Effector memory CD4-positive, alpha-beta T cell (primary cell): ENCODE measurements at places on chromosomes 3 and 15.

- no peak overlapping the region for H3K27ac ChIP-seq
- H3K27me3 ChIP-seq, result no peaks in the 10 kb centered on the region
- no peak for DNase-seq
- no peaks in the 10 kb centered on the region for H3K36me3 ChIP-seq
- H3K4me1 ChIP-seq, result no peaks in the 10 kb centered on the region
- no peak overlapping the region for H3K4me3 ChIP-seq
These were observed 18.2 kb upstream of the CMSS1 start for GRCh38 chr3:99799422-99799821.

DNA sequence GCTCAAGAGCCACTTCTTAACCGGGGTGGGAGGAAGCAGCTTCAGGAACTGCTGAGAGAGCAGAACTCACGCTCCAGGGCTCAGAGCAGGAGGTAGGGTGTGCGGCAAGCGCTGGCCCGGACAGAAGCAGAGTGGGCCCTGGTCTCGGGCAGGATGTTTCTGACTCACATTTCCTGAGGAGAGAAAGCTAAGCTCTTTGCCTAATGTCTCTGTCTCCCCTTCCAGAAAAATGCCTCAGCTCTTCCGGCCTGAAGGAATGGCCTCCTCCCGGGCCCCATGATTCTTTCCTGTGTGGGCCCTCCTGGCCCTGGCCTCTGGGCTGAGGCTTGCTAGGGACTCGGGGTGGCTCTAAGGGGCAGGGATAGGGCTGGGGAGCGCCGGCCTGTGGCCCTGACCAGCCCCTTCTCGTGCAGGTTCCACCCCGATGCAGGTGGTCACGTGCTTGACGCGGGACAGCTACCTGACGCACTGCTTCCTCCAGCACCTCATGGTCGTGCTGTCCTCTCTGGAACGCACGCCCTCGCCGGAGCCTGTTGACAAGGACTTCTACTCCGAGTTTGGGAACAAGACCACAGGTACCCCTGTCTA lies 4.1 kb upstream of the STAB1 start:
- no peak for DNase-seq
- H3K27ac ChIP-seq, result no peak overlapping the region
- H3K27me3 ChIP-seq, result no peaks in the 10 kb centered on the region
- H3K36me3 ChIP-seq, result peaks cover 67% of the 10 kb centered on the region
- H3K4me3 ChIP-seq, result no peak overlapping the region

DNA sequence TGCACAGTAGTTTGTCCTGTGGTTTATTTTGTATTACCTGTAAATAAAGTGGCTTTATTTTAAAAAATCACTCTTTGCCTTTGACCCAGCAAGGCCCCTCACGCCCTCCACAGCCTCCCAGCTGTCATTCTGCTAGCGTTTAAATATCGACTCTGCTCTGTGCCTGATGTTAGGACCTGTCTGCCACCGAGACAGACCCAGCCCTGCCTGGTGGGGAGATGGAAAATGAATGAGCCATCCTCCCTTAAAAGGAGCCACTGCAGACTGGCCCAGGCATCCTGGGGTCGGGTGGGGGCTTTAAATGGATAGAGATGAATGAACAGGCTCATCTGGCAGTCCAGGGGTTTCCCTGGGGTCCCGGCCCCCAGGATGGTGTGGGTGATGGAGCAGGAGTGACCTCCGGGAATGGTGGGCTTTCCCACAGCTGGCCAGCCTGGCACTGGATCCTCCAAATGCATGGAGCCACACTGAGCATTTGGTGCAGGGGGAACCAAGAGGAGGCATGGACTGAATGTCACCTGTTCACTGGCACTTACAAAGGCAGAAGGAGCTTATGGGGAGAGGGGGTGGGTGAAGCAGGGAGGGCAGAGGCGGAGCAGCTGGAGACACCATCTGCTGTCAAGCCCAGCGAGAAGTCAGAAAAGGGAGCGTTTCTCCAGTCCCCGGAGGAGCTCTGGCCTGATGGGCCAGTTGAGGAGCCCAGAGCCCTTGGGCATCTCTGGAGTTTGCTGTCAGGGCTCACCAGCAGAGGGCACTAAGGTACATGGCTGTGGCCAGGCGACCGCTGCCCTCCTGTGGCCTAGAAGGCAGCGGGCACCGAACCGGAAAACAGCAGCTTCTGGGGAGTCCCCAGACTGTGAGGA lies 11.9 kb downstream of the GRM2 start:
- no peaks in the 10 kb centered on the region for H3K27me3 ChIP-seq
- no peak for DNase-seq
- peaks cover 10% of the 10 kb centered on the region for H3K4me1 ChIP-seq
- H3K36me3 ChIP-seq, result no peaks in the 10 kb centered on the region
- no peak overlapping the region for H3K4me3 ChIP-seq

DNA sequence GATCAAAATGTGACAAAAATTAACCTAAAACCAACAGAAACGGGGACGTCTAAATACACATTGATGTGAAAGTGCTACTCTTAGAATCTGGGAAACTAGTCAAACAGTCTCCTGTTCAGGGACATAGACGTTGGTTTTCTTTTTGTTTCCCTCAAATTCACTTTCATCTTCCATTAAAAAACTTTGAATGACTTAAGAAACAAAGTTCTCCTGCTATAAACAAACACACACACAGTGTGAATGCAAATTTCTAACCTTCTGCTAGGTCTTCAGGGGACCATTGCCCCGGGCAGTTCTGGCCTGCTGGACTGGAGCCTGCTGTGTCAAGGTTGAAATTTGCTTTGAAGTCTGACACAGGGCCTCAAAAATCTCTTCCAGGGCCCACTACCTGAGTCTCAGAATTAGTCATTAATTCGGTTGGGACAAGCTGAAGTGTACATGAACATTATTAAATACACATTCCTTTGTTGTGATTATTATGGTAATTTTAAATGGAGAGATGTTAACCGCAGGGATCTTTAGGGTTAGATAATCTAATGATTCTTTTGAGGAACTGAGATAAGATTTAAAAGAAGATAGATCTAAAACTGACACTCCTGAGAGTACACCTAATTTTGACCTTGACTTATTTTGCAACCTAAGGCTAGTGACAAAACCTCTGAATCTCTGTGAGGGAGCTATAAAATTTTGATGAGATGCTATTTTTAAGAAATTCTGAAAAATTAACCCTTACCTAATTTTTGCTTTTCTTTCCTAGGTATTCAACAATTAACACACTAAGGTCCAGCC lies 1260.4 kb downstream of the ROBO1 start:
- no peaks in the 10 kb centered on the region for H3K36me3 ChIP-seq
- H3K4me1 ChIP-seq, result no peaks in the 10 kb centered on the region
- H3K27me3 ChIP-seq, result no peaks in the 10 kb centered on the region
- H3K27ac ChIP-seq, result no peak overlapping the region
- no peak overlapping the region for H3K4me3 ChIP-seq

GRCh38 chr3:65576966-65577365 lies 461.8 kb downstream of the MAGI1 start:
- H3K36me3 ChIP-seq, result no peaks in the 10 kb centered on the region
- H3K27ac ChIP-seq, result no peak overlapping the region
- no peaks in the 10 kb centered on the region for H3K27me3 ChIP-seq

DNA sequence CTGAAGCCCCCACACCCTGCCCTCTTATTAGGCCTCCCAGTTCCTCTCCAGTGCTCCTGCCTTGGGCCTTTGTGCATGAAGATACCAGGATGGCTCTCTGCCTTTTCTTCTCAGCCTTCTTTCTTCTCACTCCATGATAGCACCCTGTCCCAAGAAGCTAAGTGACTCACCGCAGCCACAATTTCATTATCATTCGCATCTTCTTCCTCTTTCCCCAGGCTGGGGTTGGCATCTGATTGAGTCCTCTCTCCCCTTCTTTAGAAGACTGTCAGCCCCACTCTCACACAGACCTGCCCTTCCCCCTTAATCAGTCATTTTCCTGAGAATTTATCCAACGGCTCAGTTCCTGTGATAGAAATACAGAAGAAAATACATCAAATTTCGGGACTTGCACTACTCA lies 102.0 kb downstream of the STAC start:
- DNase-seq, result no peak
- no peaks in the 10 kb centered on the region for H3K36me3 ChIP-seq
- H3K27ac ChIP-seq, result no peak overlapping the region
- no peaks in the 10 kb centered on the region for H3K27me3 ChIP-seq

GRCh38 chr3:160671231-160671630 lies 5.7 kb upstream of the ARL14 start:
- no peak overlapping the region for H3K4me3 ChIP-seq
- H3K27me3 ChIP-seq, result no peaks in the 10 kb centered on the region
- no peak for DNase-seq
- no peak overlapping the region for H3K27ac ChIP-seq
